ENCODE measurements at places on chromosomes 2 and 18.

GRCh38 chr2:240787521-240788472 lies 32.2 kb downstream of the KIF1A start:
- no peak for DNase-seq

DNA sequence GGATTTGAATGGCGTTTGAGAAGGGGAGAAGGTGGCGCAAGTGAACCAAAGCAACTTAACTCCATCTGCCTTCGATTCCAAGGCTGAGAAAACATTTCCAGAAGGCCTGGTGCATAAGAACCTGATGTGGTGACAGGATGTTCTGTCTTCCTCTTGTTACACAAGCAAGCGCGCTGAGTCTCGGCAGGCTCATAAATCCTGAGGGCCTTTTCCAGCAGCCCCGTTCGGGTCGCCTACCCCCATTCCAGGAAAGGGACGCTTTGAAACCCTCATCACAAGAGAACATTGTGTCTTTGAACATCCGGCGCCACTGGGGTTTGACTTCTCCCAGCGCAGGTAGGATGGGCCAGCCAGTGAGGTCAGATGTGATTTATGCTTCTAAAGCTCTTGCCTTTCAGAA lies 403.5 kb downstream of the SETBP1 start:
- DNase-seq, result no peak

- DNase-seq, result peak; percentile 27
These were observed 749 bp downstream of the STK25 start for GRCh38 chr2:241507430-241508239.

- peak; percentile 99 for DNase-seq
These were observed at the start of gene VPS4B for GRCh38 chr18:63422087-63422863. TSS of gene VPS4B (minus strand) at chr18:63422476. CDS start at chr18:63422259, 217 bp downstream.

DNA sequence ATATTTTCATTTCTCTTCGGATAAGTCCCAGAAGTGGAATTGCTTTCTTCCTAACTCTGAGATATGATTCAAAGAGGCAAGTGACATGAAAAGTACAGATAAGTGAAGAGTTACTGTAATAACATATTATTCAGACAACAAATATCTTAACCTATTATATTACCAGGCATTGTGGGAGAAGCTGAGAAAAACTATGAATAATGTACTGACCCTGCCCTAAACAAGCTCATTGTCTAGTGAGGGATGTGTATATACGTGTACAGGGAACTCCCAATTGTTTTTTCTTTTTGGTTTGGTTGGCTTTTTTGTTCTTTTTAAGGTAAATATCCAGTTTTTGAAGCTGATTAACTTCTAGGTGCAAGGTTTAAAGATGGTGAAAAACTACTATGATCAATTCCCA lies 26.5 kb downstream of the NCKAP1 start:
- no peak for DNase-seq

DNA sequence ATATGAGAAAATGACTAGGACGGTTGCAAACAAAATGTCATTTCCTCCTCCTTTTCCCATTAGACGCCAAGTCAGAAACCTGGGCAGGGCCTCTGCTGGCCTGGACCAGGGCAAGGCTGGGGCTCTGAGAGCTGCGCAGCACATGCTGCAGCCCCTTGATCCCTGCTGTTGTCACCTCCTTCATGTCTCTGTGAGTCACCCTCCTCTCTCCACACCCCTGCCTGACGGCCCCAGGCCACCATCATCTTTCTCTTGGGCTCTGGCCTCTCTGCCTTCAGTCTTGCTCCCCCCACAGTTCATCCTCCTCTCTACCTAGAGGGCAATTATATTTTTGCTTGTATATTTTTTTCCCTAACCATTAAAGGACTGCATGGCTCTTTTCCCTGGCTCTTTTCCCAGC lies 10.0 kb downstream of the FLACC1 start:
- DNase-seq, result no peak

DNA sequence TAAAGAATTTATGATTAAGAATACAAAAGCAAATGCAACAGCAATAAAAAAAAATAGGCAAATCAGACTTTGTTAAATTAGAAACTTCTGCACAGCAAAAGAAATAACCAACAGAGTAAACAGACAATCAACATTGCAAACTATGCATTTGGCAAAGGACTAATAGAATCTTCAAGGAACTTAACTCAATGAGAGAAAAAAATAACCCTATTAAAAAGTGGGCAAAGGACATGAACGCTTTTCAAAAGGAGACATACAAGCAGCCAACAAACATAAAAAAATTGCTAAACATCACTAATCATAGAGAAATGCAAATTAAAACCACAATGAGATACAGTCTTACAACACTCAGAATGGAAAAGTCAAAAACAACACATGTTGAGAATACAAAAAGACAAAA lies 166.0 kb upstream of the DSEL start:
- DNase-seq, result no peak

- no peak for DNase-seq
These were observed 400.0 kb upstream of the CDH2 start for GRCh38 chr18:28576941-28577340.

GRCh38 chr2:161033059-161033660 lies 127.1 kb upstream of the TANK start:
- DNase-seq, result no peak

GRCh38 chr18:48492880-48493279 lies 46.0 kb upstream of the CTIF start:
- no peak for DNase-seq

DNA sequence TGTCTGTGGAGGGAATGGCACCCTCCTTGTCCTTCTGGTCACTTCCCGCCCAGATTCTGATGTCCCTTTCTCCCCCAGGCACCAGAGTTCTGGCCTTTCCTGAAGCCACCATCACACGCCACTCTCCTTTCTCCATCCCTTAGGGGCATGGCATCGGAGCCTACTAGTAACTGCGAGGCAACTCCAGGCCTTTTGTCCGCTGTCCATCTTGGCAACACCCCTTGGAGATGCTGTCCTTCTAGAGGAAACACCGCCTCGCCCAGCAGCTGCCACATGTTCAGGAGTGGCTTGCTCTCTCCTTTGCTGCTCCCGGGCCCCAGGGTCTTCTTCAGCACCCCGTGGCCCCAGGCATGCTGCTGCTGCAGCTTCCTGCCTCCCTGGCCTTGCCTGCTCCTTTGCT lies 267.0 kb downstream of the SRBD1 start:
- no peak for DNase-seq

GRCh38 chr2:197146995-197147394 lies 163.6 kb downstream of the ANKRD44 start:
- no peak for DNase-seq

DNA sequence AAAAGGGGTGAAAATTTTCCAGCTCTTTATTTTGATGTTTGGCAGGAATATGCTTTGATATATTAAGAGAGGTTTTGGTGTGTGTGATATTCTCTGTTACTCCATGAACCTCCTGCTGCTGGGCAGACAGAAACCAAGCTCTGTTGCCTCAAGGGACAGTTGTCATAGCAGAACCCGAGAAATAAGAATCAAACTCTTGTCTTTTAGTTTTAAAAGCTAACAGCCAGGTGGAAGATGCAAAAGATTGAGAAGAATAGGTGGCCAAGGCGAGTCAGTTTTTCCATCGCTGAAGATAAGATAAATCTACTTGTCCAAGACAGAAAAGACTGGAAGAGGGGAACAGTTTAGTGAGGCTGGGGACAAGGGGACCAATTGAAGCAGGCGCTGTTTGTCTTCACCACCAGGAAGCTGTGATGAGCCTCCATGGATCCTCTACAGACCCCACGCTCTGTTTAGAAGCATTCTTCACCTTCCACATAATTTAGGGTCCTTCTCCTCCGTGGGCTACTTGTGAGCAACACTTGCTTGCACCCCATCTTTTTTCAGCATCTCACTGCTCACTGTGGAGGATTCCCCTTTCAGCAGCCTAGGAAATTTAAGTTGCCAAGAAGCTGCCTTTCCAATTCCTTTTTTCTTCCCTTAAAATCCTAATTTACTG lies 23.9 kb downstream of the PMAIP1 start:
- DNase-seq, result no peak

DNA sequence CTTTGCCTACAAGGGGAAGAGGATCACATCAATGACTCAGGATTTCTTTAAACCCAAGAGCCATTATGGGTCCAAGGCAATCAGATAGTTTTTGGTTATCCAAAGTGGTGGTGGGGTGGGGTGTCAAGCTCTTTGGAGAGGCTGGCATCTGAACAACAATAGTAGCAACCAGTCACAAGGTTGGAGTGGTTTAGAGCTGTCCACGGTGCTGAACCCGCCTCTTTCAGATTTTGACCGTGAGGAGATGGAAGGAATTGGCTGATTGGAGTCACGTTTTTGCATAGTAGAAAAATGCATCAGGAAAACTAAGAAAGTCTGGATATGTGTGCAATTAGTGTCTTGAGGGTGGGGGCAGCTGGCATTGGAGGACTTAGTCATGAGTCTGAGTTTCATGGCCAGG lies 159.9 kb downstream of the LOXHD1 start:
- DNase-seq, result peak; percentile 5

- no peak for DNase-seq
These were observed 23.8 kb downstream of the NABP1 start for GRCh38 chr2:191701696-191702095.

DNA sequence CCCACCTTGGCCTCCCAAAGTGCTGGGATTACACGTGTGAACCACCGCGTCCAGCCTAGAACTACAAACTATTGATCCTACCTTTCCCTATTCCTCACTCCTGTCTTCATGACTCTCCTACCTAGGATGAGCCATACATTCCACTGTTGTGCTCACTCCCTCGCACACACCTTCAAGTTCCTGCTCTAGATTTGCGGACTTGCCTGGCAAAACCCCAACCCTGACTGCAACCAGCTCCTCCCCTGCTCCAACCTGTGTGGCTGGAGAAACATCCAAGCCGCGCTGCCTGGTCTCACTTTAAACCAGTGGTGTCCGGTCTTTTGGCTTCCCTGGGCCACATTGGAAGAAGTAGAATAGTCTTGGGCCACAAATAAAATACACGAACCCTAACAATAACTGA lies 5.0 kb upstream of the DNPEP start:
- no peak for DNase-seq

- DNase-seq, result no peak
These were observed 72.8 kb upstream of the TMEFF2 start for GRCh38 chr2:192267484-192267883.

GRCh38 chr2:106124905-106125549 lies 69.1 kb downstream of the UXS1 start:
- no peak for DNase-seq

GRCh38 chr2:24886691-24887304 lies 33.2 kb downstream of the ADCY3 start:
- DNase-seq, result no peak

DNA sequence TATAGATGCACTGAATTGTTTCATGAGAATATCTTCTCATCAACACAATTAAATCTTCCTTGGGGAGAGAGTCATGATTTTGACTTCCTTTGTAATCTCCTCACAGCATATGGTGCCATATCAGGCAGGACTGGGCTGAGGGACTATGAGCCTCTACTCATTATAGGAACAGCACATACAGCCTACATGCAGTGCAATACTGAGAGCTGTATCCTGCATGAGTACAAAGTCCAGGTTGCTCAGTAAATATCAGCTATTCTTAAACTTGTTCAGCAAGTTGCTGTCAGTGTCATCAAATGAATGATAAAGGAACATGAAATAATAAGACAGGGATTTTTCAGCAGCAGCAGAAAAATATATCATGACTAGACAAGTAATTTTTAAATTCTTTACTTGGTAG lies 10.8 kb downstream of the DLGAP1 start:
- DNase-seq, result no peak

GRCh38 chr2:75476761-75477160 lies 84.0 kb downstream of the EVA1A start:
- no peak for DNase-seq

All from stimulated activated CD4-positive, alpha-beta T cell treated with anti-CD3 and anti-CD28 coated beads, Interleukin-4, amount 100 ng/mL, for 4 hours (primary cell).